ENCODE measurements at places on chromosomes 12 and 14.
A peak's percentile ranks its signal among the peaks of the same experiment; 100 is the strongest.

GRCh38 chr12:15155271-15155670 lies 65.9 kb downstream of the RERG start:
- DNase-seq = peak; percentile 83

GRCh38 chr12:124217508-124218242 lies 77.2 kb upstream of the RFLNA start:
- DNase-seq = peak; percentile 66

DNA sequence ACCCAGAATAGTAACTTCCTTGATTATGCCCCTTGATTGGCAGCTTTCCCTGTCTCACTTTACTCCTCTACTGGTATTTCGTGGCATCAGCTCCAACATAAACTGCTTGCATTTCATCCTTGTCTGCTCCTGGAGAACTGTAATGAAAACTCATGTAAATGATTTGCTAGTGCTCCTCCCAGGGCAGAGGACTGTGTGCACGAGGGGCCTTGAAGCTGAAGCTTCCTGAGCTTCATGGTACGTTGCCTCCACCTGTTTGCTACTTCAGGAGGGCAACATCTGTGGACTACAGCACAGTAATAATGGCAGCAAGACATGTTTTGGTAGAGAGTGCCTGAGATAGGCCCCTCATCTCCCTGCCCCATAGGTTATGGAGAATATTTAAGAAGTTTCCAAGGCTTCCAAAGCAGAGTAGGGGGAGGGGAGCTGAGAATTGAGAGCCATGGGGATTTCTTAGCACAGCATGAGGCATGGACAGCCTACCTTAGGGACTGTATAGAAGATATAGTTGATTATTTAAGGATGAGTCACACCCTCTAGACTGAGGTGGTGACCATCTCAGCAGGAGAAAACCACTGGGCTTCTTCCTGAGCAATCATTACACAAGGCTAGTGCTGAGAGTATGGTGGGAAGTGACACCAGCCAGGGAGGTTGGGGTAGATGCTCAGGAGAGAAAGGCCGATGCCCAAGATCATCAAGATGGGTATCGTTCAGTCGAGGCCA lies 29.5 kb downstream of the CCDC198 start:
- DNase-seq = no peak

DNA sequence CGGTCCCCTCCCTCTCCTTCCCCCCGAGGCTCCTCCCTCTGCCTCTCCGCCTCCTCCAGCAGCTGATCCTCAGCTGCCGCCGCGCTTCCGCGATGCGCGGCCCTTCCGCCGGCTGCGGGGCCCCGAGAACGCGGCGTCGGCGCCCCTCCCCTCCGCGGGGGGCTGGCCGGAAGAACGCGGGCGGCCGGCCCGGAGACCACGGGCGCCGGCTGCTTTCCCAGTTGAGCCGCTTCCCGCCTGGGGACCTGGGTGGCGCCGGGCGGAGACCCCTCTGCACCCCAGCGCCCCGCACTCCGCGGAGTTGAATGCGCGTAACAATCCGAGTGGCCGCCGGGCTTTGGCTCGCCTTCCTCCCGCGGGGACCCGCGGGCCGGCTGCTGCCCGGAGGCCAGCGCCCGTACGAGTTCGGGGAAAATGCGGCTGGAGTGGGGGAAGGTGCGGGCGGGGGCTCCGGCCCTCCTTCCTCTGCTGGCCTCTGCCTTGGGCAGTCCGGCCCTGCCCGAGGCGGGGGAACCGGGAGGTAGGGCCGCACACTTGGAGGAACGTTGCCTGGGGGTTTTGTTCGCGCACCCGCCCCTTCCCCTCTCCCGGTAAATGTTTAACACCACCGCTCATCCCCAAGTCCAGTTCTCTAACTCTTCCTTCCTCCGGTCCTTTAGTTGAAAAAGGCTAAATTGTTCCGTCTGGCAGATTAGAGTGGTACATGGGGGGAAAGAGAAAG lies 393 bp upstream of the DCAF5 start:
- DNase-seq = peak; percentile 90

DNA sequence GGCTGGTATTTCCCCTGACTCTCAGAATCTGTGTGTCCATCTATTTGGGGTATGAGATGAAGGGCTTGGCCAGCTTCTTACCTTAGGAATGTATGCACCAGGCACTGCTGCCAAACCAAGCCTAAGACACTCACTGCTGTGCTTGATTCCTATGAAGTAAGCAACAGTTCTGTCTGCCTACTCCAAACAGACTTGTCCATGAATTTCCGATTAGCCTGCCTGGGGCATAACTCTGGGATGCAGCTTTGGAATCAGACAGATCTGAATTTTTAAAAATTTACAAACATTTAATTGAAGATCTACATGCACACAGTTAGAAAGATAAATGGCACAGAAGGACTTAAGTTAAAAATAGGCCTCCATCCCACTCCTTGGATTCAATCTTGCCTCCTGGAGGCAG lies 59.5 kb upstream of the JDP2 start:
- no peak for DNase-seq

DNA sequence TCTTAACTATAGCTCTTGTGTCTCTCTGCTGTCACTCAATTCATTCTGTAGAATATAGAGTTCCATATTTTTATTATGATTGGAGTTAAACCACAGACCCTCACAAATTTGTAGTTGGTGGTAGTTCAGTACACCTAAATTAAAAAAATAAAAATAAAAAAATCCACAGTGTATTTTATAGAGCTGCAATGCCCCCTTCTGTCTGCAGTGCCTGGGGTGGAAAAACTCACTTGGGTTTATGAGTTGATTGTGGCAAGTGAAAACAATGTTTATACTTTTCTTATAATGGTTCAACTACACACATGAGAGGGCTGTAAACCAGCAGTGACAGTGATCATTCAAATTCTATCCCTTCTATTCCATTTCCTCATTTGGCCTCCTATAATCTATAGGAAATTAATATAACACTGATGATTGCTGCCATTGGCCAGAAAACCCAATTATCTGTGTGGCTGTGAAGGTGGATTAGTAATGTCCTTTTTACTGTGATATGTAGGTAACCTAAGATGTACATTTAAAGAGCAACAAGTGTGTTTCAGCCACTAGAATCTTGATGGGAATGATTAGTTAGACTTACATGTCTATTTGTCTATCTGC lies 166.9 kb upstream of the LRIG3 start:
- no peak for DNase-seq

- no peak for DNase-seq
These were observed 209.2 kb upstream of the HMGA2 start for GRCh38 chr12:65615118-65615517.

DNA sequence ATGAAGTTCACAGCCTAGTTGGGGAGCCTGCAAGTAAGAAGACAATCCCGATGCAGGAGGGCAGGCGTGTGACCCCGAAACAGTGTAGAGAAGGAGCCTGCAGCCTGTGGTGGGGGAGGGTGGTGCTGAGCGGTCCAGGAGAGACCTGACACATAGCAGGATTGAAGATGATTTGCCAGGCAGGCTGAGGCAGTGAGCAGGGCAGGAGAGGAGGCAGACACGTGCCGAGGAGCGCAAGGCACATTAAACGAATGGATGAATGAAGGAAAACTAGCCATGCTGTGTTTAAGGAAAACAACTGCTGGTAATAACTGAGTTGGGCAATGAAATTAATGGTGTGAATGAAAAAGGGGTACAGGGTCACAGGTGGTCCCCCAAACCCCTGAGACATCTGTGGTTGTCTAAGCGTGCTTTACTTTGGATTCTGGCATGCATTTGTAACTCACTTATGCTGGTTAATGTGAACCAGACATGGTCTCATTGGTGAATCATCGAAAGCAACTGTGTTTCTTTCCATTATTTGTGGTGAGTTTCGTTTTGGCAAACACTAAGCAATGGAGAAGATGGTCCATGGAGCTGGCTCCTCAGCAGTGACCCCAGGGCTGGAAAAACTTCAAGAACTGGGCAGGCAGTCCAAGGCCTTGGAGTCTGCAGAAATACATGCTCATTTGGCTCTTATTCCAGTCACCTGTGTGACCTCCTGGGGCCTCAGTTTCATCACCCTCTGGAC lies 96.9 kb upstream of the EVL start:
- DNase-seq = no peak

DNA sequence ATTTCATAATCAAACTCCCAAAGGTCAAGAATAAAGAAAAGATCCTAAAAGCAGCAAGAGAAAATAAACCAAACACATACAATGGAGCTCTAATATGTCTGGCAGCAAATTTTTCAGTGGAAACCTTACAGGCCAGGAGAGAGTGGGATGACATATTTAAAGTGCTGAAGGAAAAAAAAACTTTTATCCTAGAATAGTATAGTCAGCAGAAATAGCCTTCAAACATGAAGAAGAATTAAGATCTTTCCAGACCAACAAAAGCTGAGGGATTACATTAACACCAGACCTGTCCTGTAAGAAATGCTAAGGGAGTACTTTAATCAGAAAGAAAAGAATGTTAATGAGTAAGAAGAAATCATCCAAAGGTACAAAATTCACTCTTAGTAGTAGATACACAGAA lies 215.7 kb upstream of the IGF1 start:
- no peak for DNase-seq

DNA sequence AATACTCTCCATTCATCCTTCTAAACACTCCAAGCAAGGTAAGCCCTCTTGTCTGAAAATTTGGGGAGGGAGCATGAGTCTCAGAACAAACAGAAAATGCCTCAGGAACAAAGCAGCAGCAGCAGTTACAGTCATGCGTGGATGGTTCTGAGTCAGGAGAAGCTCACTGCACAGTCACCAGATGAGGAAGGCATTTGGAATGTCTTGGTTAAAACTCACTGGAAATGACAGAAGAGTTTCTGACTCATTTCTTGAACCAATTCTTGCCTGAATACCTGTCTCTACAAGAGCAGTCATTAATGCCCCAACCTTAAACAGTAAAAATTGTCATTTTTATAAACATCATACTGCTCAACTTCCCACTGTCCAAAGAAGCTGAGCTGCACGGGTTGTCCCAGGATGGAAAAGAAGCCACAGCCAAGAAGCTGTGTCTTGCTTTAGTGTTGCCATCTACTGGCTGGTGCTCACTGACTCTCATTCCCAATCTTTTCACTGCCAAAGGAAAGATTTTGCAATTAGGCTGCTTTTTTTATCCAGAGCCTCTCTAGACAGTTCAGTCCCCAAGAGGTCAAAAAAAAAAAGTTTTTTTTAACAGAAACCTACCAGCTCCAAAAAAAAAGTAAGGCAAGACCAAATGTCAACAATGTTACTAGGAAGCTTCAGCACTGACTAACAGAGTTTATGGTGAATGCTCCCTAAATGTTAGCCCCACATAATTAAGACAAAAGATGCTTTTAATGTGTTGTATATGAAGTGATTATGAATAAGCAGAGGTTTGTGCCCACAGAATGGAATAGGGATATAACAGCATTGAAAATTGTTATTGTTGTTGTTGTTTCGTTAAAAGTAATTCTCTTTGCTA lies 40.4 kb downstream of the KICS2 start:
- DNase-seq = peak; percentile 59

GRCh38 chr12:81866081-81866480 lies 106.9 kb upstream of the PPFIA2 start:
- no peak for DNase-seq

DNA sequence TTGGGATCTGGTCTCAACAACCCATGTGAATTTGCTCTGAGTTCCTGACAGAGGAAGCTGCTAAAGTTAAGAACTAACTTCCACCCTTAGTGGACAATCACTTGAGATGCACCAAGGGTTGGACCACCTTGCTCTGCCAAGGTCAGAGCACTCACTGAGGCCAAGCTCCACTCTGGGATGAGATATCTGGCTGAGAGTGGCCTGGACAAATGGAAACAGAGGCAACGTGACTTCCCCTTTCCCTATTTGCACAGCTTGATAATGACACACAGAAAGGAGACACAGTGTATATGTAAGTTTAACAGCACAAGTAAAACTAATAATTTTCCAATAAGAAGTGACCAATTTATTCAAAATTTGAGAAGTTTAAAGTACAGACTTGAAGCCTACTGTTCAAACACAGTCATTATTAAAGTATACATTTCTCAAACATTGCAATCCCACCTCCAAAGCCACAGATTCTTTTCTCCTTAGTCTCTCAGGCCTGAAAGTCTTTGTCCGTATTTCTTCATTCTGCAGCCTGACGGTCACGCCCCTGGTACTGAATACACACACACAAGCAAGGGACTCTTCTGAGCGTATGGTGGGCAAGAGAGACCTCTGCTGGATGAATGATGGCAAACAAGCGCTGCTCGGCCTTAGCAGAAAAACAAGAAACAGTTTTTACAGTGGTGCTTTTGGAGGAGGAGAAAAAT lies 28.6 kb downstream of the TMEM30B start:
- peak; percentile 92 for DNase-seq

DNA sequence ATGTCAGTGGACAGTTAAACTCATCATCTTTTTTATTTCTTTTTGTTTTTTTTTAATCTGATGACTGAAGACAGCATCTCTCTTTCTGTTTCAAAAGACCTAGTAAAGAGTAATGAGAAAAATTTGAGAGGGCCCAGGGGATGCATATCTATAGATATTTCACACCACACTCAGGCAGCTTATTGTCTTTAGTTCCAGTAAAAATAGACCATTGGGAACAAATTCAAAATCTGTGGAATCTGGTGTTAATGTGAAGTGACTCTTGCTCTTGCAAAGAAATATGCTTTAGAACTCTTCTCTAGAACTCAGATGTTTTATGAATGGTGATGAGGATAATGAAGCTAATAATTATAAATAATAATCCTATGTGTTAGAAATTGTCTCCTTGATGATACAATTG lies 214.5 kb upstream of the ATP2B1 start:
- no peak for DNase-seq

GRCh38 chr12:90027889-90028634 lies 319.4 kb upstream of the ATP2B1 start:
- no peak for DNase-seq

DNA sequence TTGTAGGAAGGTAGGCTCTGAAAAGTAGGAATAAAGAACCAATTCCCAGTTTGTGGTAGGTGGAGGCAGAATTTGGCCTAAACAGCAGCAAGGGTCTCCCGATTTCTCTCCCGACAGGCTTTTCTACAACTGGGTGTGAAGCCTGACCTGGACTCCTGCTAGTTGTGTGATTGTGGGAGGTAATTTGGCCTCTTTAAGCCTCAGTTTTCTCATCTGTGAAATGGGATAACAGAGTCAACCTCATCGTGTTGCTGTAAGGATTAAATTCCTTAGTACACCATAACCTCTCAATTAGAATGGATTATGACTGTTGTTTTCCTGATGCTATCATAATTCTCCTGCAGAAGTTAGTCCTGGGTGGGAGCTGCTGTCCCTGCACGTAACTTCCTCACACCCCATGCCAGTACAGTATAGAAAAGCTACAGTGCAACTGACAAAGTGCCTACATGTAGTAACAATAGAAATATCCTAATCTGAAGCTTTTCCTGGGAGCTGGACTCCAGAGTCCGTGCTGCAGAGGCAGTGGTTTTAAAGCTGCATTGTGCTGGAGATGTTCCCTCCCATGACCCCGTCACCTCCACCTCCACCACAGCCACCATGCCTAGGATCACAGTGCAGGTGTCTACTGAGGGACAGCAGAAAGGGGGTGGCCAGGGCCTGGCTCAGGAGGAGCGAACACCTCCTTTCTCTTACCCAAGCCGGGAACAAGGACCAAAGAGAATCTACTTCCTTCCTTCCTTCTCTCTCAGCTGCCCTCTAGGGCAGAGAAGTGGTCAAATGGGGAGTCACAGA lies 76.5 kb downstream of the FBXL14 start:
- DNase-seq = no peak

DNA sequence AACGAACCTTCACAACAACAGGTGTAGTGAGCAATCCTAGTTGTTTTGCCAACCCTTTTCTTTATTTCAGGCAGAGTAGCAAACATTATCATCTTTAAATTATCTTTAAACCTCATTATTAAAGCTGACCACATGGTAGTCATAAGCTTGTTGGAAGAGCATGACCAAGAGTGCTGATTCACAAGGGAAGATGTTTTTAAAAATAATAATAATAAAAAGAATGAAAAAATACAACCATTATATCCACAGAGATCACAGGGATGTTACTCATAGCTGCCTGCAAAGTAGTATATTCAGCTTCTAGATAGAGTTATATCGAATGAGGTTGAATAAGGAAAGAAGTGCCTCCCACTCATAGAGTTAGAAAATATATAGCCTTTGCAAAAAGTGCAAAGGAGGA lies 101.0 kb upstream of the FLRT2 start:
- DNase-seq = no peak

All from NCI-H1105 treated with DMSO at 0.1 percent for 48 hours (cell line).